Activated CD4-positive, CD25-positive, alpha-beta regulatory T cell treated with anti-CD3 and anti-CD28 coated beads, Interleukin-2, amount 50 U/mL, for 24 hours (primary cell): ENCODE measurements at places on chromosomes 2 and 18.
A peak's percentile ranks its signal among the peaks of the same experiment; 100 is the strongest.

DNA sequence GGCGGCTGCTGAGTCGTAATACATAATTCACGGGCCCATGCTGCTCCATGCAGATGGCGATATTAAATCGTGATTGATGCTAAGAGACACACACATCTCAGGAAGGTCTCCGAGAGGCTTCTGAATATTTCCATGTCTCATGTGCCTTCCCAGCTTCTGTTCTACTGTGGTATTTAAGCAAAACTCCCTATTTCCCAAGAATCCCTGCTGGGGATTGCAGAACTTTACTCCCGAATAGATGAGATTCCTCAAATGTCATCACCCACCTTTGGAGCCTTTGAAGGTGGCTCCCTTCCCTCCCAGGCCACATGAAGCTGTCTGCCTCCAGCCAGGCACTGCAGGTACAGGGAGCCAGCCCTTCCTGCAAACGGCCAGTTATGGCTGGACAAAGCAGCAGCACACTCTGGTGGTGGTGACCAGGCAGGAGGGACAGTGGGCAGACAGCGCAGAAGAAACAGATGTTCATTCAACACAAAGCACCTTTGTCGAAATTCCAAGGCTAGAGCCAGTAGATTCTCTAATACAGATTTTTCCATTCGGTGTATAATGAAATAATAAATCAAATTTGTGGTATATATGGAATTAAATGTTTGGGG, 14.1 kb downstream of the NRP2 start:
- no peak for ATAC-seq

DNA sequence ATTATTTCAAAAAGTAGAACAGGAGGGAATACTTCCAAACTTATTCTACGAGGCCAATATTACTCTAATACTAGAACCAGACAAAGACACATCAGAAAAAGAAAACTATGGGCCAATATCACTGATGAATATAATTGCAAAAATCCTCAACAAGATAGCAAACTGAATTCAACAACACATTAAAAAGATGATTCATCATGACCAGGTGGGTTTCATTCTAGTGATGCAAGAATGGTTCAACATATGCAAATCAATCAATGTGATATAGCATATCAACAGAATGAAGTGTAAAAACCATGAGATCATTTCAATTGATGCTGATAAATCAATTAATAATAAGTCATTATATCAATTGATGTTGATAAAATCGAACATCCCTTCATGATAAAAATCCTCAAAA, 22.4 kb upstream of the EML6 start:
- ATAC-seq, result no peak

DNA sequence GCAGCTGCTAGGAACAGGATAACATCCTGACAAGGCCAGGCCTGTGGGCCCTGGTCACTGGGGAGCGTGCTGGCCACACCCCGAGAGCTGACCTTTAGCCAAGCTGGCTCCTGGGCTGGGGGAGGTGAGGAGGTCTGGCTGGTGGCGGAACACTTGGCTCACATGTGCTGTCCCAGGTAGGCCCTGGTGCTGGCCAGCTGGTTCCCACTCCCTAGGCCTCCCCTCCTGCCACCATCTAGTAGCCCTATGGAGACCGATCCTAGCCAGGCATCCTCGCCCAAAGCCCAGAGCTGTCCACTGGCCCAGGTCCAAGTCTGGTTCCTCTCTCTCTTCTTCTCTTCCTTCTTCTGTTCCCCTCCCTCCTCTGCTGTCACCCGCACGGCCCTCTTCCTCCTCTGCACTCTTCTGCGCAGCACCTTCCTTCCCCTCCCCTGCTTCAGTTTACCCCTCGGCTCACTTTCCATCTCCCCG, 52.4 kb downstream of the TNS1 start:
- ATAC-seq, result no peak

DNA sequence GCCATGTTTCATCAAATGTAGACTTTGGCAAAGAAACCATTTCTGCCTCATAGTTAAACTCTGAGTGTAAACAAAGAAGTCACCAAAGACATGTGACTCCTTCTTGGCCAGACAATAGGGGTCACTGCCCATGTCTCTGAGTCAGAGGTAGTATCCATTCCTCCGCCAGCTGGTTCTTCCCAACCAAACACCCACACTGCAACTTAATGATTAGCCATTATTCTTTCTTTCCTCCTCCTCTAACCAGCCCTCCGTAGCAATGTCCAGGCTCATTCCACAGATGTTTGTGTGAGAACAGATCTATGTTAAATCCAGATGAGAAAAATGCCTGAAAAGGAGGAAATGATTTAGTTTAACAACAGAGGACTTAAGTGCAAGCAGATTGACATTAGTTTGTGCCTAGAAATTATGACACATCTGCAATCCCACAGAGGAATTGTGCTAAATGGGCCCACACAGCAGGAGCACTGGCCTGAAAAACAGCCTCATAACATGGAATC, 127.9 kb upstream of the SH3BP4 start:
- ATAC-seq, result no peak

DNA sequence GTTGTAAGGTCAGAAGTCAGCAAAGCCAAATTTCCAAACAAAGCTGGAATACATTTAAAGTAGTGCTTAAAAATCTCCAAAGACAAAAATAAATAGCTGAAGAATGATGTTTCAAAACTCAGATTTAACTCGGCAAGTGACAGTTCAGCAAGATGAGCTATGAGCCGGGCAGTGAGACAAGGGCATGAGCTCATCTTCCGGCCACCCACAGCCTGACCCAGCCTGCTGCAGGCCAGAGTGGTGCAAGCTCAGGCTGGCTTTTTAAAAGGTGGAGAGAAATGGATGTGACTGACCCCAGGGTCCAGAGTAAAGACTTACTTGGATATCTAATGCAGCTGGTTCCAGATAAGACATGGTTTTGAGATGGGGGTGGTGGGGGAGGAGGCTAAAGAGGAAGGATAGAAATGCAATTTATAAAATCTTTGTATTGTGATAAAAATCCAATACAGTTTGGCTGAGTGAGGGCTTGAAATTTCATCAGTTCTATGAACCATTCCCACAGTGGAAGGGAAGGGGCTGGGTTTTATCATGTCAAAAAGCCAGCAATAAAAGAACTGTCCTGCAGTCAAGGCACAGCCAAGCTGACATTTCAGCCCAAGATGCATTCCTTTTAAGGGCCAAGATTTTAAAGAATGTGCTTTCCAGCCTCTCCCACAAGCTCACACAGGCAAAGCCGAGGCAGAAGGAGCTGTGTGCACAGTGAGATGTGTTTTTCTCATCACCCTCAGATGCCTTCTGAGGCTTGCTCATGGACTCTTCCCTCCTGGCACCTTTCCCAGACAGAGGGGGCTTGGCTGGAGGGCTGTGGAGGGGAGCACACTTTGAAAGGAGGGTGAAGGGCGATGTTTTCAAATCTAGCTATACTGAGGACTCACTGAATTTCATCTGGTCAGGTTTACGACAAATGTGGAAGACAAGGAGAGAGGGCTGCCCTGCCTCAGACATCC, 97.9 kb upstream of the KLHL29 start:
- ATAC-seq, result no peak

DNA sequence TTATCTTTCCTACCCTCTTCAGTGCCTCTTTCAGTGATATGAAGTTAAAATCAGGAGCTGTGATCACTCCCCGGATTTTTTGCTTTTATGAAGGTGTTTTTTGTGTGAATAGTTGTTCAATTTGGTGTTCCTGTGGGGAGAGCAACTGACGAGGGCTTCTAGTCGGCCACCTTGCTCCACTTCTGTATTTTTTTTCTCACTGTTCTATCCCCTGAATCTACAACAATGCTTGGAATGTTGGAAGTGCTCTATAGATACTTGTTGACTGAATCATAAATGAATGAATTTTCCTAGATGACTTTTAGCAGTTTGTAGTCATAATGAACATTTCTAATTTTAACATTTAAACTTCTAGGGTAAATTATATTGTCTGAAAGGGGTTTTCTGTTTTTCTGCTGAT, 247.3 kb downstream of the ZNF385B start:
- ATAC-seq, result no peak

DNA sequence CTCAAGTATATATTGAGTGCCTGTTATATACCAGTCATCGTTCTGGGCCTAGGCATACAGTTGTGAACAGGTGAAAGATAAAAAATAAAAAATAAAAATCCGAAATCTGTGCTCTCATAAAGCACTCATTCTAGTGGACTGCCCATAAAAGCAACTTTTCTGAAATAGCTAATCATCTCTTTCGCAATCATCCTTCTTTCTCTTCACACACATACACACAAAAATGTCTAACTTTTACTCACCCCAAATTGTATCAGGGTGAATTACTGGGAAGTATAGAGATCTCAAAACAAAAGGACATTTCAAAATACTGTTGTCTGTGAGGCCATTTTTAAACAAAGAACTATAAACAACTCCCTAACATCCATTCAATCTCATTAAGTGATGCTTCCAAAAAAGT, 29.6 kb upstream of the ORC2 start:
- ATAC-seq, result no peak

DNA sequence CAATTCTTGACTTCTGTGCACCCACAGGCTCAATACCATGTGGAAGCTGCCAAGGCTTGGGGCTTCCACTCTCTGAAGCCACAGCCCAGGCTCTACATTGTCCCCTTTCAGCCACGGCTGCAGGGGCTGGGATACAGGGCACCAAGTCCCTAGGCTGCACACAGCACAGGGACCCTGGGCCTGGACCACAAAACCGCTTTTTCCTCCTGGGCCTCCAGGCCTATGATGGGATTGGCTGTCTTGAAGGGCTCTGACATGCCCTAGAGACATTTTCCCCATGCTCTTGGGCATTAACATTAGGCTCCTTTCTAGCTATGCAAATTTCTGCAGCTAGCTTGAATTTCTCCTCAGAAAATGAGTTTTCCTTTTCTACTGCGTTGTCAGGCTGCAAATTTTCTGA, 29.7 kb downstream of the NUP35 start:
- no peak for ATAC-seq

DNA sequence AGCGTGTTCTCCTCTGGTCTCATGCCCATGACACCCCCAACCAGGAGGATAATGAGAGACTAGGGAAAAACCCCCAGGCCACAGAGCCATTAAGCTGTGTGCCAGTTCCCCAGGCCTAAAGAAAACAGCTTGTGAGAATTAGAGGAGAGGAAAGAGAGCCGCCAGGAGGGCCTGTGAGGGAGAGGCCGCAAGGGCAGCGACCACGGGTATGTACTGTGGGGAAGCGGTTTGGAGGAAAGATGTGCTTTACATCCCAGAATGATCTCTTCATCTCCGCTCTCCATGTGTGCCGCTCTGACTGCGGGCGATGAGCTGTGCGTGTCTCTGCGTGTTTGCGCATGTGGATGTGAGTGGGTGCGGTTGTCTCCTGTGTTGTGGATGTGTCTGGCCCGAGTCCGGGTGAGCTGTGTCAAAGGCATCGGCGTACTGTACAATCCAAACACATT, 82.9 kb downstream of the DYSF start:
- ATAC-seq, result no peak

GRCh38 chr2:11681722-11682589, 12.0 kb upstream of the NTSR2 start:
- peak; percentile 57 for ATAC-seq
